Stimulated activated CD4-positive, alpha-beta T cell treated with anti-CD3 and anti-CD28 coated beads, Interleukin-12 subunit alpha, Interleukin-12 subunit beta, amount 100 ng/mL, for 48 hours (primary cell): ENCODE measurements at places on chromosomes 5 and 9.

DNA sequence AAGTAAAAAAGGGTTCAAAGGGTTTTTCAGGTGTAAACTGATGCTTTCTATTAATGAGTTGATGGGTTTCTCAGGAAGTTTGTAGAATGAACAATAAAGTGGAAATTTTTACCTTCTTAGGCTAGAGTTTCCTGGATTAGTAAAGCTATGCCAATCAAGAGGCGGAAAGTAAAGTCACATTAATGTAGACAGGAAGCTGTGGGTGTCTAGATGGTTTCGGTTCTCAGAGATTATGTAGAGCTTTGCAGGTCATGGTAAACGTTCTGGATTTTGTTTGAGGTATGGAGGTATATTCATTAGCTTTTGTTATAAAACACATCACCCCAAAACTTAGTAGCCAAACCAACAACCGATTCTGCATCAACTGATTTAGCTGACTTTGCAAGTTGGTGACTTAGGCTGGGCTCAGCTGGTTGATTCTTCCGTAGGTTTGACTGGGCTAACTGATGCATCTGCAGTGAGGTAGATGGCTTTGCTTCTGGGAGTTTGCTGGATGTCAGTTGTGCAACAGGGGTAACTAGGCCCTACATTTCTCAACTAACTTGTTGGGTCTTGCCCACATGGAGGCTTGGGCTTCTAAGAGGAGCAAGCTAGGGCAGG lies 273.8 kb downstream of the MSX2 start:
- no peak for DNase-seq

- no peak for DNase-seq
Measured at GRCh38 chr9:95055334-95055850, 262.1 kb downstream of the FANCC start.

DNA sequence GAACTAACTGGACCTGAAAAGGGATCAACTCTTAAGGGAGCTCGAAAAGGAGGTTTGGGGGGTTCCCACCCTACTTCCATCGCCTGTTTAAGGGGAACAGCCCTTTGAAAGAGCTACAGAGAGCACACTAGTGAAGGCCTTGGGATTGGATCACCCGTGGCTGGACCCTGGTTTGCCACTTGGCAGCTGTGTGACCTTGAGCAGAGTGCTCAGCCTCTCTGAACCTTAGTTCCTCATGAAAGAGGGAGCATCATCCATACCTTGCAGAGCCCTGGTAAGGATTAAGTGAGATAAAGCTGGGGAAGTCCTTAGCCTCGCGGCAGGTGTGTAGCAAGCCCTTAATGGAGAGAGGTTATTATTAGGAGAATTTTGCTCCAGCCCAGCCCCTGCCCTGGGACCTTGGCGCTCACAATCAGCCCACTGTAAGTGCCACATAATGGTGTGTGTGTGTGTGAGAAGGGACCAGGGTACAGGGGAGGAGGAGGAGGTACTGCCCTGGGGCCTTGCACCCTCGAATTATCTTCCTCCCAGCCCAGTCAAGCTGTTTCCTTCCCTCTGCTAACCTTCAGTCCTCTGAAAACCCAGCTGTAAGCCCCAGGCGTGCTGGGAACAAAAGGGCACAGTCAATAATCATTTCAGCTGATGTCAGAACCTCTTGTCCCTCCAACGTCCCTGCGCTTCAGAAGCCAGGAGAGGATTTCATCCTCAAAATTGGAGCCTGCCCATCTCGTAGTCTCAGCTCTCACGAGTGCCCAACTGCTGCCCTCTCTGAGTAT lies 42.9 kb downstream of the FOXI1 start:
- DNase-seq: no peak

DNA sequence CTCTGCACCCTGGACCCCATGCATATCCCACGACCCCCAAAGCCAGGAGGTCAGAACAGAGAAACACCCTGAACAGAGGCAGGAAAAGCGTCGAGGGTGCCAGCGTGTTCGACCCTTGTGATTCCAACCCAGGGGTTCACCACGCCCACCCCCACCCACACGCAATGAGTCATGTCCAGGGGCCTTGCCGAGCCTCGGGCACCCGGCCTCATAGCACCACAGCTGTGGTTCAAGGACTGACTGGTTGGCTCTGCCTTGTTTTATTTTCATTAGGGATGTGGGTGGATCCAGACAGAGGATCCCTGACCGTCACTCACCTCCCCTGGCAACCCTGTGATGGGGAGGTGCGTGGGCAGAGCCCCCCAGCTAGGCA lies 9.5 kb upstream of the QSOX2 start:
- DNase-seq: no peak

DNA sequence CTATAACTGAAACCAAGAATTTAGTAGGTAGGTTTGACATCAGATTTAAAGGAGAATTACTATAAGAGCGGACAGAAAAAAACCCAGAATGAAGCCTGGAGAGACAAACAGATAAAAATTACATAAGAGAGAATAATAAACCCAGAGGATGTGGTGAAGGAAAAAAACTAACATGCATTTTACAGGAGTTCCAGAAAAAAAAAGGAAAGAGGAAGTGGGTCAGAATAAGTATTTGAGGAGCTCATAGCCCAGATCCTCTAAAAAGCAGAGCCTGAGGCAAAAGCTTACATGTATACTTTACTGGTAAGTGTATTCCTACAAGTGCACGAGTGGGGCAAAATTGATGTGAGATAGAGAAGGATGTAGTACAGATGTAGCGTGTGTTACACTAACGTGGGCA lies 43.1 kb upstream of the NAA35 start:
- no peak for DNase-seq

DNA sequence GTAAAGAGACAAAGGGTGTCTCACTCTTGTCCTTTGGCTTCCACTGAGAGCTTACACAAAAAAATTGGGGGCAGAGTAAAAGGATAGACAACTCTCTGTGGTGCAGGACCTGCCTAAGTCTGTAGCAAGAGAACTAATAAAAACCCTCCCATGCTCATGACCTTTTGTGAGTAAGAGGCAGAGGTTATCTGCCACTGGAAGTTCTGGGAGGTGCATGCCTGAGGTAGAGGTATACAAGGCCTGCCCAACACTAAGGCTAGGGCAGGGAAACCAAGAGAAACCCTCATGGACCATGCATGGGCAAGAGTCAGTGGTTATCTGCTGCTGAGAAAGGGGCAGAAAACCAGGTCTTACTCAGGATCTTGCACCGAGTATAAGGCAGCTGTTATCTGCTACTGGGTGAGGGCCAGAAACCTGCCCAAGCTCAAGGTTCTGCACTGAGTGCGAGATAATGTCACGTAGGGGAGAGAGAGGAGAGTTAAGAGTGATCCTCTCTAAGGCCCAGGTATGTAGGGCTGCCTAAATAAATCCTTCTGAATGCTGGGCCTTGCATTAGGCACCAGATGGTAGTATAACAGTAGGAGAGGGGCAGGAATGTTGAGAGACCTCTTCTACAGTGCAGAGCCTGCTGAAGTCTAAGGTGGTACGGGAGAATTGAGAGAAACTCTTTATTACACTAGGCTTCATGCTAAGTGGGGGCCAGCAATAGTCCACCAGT lies 143.4 kb downstream of the MACROH2A1 start:
- DNase-seq: no peak

- DNase-seq: no peak
Measured at GRCh38 chr9:12666813-12667212, 26.4 kb upstream of the TYRP1 start.

DNA sequence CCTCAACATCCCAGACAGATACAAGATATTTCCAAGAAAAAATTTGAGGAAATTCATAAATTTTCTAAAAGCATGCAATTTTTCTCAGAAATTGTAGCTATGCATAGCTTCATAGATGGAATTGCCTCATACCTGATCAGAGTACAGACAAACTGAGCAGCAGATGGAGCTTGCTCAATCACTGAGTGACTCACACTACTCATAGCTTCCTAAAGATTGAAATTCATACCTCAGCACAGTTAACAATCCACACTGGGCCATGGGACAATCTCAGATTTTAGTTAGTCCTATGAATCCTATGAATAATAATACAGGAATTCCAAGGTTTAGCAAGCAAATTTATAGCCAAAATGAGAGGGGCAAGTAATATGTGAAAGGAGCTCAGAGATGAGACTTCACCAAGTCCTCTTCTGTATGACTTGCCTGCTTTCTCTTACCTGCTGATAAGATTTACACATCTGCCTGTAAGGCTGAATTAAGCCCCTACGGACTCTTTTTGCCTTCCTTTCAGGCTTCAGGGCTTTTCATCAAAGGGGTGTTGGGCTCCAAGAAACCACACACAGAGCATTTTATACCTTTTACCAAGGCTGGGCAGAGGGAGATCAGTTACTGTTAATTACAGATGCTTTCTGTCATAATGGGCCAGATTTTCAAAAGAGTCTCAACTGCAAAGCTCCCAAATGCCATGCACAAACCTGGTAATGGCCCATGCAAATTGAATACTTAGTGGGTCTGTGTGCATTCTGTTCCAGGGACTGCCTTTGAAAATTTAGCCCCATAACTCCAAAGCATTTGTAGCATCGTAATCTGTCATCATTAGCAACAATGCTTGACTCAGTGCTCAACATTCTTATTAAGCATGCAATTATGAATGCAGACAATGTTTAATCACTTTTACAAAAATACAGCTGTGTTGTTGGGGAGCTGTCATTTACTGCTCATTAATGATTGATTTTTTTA lies 439.3 kb downstream of the DTWD2 start:
- DNase-seq: no peak

DNA sequence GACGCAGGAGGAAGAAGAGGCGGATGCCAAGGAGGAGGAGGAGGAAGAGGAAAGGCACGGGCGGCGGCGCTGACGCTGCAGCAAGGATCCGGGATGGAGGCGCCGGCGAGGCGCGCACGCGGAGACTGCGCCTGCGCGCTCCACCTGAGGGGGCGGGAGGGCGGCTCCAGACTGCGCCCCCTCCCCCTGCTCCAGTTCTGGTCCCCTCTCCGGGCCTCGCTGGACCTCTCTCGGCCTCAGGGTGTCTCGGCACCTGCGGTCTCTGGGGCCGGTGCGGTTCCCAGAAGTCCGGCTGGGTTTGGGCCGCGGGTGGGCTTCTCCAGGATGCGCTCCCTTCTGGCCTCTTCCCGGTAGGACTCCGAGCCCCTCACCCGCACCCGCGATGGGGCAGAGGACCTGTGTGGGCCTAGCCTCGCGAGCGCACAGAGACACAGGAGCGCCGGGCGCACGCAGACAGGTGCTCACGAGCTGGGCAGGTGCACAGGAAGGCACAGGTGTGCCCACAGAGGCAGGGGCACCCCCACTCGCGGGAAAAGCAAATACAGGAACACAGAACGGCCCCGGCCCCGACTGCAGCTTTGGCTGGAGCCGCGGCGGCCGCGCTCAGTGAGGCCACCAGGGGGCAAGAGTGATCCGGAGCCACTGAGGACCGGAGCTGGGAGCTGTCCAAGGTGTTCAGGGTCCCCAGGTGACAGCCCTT lies at the start of gene NPDC1:
NPDC1 (minus strand) TSS at position 90 of the 700 bp plus-strand sequence. CDS start 188 bp downstream, outside the sequence.
- peak; percentile 82 for DNase-seq

DNA sequence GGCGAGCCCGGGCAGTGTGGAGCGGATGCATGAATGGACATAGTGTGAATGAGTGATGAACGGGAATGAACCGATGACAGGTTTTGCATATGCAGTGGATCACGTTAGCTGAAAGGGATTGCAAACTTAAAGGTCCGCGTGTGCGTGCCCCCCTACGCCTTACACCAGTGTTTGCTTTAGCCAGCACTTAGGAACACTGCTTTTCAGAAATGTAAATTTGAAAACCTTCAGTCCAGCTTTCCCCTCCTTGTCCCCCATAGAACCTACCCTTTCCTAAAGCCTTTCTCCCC lies 692 bp downstream of the PSAT1 start:
- DNase-seq: no peak

- no peak for DNase-seq
Measured at GRCh38 chr9:128636024-128636390, 20.6 kb downstream of the DYNC2I2 start.

GRCh38 chr5:172494630-172495505 lies 40.5 kb upstream of the SH3PXD2B start:
- DNase-seq: no peak

DNA sequence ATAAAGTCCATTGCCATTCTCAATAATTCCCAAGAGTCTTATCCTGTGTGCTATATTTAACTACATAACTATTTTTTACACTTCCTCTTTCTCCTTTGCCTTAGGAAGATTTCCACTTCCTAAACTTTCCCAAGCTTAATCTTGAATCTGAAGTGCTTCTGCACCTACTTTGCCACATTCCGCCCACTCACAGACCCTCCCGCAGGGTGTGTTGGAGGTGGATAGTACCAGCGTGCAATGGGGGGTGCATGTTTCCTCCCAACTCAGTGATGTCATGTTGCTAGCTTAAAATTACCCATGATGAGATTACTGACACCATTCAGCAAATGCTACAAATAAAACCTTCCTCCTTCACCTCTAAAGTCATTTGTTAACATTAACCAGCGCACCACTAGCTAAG lies 460.2 kb downstream of the NR2F1-AS1 start:
- DNase-seq: no peak

- no peak for DNase-seq
Measured at GRCh38 chr5:88883836-88884607, 1.0 kb upstream of the MEF2C start.

GRCh38 chr5:53166183-53166495 lies 56.6 kb upstream of the MOCS2 start:
- DNase-seq: no peak

GRCh38 chr5:151758141-151758429 lies 346 bp downstream of the ATOX1 start:
- no peak for DNase-seq

GRCh38 chr5:143576711-143577484 lies 173.4 kb upstream of the NR3C1 start:
- DNase-seq: no peak

DNA sequence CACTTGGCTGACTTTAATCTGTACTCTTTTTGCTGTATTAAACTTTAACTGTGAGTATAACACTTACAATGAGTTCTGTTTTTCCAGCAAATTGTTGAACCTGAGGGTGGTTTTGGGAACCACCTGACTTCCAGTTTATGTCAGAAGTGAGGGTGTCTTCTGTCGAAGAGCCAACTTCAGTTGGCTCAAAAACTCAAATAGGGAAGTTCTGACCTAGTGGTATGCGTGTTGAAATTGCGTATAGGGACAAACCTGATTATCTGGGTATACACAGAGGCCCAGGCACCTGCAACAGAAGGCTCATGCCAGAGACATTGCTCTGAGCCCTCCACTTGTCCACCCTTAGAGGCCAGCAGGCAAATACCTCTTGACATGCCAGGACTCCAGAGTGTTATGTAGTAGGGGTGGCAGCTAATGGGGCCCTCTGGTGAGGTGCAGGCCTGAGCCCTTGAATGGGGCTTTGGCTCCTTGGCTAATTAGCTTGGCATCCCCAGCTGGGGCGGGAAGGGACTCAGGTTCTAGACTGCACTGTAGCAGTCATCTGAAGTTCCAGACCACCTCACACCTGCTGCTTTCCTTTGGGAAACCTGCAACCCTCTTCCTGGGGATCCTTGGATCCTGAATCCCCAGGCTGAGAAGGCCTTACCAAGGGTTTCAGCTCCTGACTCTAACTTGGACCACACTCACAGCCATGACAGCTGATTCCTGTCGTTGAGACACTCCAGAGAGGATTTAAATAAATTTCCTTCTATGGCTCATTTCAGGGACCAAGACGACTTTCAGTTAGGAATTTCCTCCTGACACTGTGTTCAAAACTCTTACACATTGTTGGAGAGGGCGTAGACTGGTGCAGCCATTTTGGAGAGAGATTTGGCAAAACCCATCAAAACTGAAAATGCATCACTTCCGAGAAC lies 189.6 kb downstream of the HSPA4 start:
- no peak for DNase-seq
